ENCODE measurements at places on chromosomes 12 and 14.
A peak's percentile ranks its signal among the peaks of the same experiment; 100 is the strongest.

- DNase-seq: no peak
Measured at GRCh38 chr12:117119592-117120198, 20.5 kb upstream of the TESC start.

DNA sequence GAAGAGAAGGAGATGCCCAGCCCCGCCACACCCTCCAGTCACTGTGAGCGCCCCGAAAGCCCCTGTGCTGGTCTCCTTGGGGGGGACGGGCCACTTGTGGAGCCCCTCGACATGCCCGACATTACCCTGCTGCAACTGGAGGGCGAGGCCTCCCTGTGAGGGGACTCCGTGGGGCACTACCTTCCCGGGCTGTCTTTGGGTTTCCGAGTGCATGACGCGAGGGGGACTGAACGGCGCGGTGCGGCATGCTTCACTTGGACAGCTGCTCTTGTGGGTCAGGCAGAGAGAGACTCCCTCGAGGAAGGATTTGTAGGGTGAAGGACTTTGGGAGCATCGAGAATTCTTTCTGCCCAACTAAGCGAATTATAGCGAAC, 1.1 kb downstream of the CCDC184 start:
- DNase-seq: peak; percentile 21

DNA sequence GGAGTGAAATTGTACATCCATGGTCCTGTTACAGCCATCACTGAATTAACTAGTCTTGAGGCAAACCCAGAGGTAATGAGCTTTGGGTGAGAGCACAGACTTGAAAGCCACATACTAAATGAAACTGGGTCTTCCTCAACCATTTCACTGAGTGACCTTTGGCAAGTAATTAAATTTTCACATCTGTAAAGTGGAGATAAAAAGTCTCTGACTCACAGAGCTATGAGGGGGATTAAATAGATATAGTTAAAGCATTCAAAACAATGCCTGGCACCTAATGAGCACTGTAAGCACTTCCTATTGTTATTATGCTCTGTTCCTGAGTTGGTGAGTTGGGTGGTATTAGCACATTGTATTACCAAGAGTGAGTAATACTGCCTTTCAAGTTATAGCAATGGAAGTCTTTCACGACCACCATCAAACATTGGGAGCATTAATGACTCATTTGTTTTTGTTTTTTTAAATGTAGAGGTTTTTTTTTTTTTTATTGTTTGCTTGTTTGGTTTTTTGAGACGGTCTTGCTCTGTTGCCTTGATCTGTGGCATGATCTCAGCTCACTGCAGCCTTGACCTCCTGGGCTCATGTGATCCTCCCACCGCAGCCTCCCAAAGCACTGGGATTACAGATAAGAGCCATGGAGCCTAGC, 12.5 kb upstream of the STRN3 start:
- no peak for DNase-seq

- DNase-seq: no peak
Measured at GRCh38 chr12:42933461-42934081, 344.0 kb upstream of the PRICKLE1 start.

- DNase-seq: no peak
Measured at GRCh38 chr12:64147011-64147631, 75.0 kb downstream of the KICS2 start.

GRCh38 chr14:64324895-64325294, 30.7 kb upstream of the ESR2 start:
- DNase-seq: no peak

GRCh38 chr12:5008661-5009060, 35.0 kb upstream of the KCNA5 start:
- no peak for DNase-seq

DNA sequence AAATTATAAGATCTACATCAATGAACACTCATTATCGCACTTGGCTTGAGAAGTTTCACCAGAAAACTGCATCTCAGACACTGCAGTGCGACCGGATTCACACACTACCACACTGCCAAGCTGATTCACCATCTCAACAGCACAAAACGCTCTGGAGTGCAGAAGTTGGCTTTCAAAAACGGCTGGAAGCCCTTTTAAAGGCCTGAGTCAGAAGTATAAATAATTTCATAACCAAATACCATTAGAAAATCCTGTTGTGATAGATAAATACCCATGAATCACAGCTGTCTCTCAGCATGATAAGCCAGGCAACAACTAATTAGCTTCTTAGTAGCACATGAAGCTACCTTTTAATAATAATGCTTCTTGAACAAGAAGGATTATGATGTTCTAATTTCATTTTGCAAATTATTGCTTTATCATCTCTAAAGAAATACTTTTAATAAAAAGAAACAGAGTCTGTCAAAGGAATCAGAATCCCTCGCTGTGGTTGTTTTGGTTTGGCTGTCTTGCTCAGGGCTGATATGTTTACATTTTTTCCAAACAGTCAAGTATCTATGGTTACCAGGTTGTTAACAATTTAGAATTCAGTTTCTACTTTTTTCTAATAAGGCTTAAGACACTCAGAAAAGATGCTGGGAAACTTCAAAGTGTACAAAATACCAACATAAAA, 51.2 kb downstream of the SLC2A13 start:
- no peak for DNase-seq

GRCh38 chr12:101995684-101996083, 66.1 kb downstream of the WASHC3 start:
- DNase-seq: no peak

GRCh38 chr12:76777765-76778216, 13.9 kb downstream of the ZDHHC17 start:
- peak; percentile 20 for DNase-seq

- DNase-seq: no peak
Measured at GRCh38 chr14:51546603-51547258, 105.0 kb upstream of the FRMD6 start.

DNA sequence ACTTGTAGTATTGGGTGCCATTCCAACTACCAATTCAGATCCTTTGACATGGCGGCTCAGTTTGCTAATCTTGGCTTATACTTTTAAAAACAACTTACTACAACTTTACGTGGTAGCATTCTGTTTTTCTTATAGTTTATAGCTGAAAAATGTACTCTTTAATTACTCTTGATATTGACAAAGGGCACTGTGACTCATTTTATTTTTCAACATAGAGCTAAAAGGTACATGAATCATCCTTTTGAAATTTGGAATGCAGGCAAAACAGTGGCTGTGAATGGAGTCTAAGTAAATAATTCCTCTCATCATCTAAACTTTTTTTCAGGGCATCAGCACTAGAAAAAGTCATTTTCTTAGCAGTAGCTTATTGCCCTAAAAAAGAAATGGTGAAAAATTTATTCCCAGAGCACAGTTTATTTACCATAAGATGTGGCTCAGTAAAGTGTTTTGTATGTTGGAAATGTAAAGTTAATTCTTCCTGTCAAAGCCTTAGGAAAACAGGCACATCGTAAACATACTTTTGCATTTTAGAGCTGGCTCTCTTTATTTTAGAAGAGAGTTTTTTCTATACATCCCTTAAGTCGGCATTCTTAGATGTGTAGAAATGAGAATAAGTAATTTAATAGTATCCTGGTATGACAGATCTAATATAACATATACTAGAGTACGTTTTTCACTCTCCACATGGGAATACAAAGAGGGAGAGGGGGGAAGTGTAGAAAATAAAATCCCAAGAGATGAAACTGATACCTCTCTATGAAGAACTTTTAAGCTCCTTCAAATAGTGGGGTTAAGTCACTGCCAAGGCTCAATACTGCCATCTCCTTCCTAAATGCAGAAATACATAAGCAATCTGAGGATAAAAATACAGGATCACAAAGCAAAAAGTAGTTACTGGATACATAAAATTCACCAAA, 55.2 kb downstream of the SLC25A21 start:
- DNase-seq: no peak

GRCh38 chr12:92362126-92362525, 216.5 kb upstream of the BTG1 start:
- DNase-seq: no peak

- no peak for DNase-seq
Measured at GRCh38 chr12:93670104-93670503, 7.1 kb upstream of the CRADD start.

DNA sequence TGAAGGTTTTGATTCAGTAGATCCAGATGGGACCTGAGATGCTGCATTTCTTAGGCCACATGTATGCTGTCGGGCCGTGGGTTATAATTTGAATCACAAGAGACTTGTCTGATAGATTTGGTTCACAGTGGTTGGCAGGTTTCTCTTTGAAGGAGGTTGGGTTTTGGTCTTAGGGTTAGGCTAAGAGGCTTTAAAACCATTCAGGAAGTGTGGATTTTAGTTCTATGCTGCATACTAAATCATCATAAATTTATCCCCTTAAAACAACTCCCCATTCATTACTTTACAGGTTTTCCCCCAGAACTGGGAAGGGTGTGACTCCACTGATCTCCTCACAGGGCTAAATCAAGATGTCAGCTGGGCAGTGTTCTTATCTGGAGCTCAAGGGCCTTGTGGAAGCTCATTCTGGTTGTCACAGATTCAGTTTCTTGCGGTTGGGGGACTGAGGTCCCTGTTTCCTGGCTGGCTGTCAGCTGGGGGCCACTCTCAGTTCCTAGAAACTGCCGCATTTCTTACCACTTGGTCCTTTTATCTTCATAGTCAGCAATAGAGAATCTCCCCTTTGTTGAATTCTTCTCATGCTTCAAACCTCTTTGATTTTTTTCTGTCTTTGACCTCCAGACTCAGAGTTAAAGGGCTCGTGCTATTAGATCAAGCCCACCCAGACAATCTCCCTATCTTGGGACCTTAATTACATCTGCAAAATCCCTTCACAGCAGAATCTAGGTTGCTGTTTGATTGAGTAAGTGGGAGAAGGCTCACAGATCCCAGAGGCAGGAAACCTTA, 20.6 kb upstream of the PCNX1 start:
- no peak for DNase-seq

- peak; percentile 26 for DNase-seq
Measured at GRCh38 chr12:53381731-53382630, 2.0 kb downstream of the SP1 start.

GRCh38 chr12:111056618-111057521, 136.5 kb upstream of the MYL2 start:
- peak; percentile 73 for DNase-seq

GRCh38 chr12:118574288-118574687, 197.9 kb downstream of the SUDS3 start:
- no peak for DNase-seq

GRCh38 chr14:60653701-60654161, 4.5 kb upstream of the SIX1 start:
- no peak for DNase-seq

DNA sequence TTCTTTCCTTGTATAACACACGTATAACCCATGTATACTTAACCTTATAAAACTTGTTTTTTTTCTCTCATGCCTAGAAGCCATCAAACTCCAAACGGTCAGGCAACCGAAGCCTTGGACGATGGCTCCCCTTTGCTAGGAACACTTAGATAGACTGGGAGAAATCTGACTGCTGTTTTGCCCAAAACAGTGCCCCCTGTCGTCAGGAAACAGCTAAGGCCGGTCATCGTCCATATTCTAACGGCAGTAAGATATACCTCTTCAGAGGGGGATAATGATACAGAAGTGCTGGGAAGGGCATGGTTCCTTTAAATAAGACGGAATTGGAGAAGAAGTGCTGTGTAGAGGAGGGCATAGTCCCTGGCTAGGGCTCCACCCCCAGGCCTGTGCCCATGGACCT, 130.5 kb downstream of the SLC41A2 start:
- peak; percentile 42 for DNase-seq

- DNase-seq: no peak
Measured at GRCh38 chr12:44143175-44143574, 307.3 kb downstream of the TMEM117 start.

DNA sequence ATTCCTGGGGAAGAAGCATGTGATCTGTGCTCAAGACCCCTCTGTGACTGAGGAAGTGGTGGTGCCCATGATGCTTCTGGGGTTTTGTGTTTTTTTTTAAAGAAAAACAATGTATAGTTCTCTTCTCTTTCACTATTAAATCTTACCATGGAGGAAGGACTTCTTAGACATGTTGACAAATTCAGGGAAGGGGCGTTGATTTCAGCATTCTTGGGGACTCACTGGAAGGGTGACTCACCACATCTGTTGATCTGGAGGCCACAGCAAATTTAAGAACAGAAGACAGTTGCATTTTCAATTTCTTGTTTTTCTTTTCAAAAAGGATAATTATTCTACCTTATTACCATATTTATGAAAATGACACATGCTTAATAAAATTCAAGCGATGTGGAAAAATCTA, 152.9 kb upstream of the RTL1 start:
- no peak for DNase-seq

DNA sequence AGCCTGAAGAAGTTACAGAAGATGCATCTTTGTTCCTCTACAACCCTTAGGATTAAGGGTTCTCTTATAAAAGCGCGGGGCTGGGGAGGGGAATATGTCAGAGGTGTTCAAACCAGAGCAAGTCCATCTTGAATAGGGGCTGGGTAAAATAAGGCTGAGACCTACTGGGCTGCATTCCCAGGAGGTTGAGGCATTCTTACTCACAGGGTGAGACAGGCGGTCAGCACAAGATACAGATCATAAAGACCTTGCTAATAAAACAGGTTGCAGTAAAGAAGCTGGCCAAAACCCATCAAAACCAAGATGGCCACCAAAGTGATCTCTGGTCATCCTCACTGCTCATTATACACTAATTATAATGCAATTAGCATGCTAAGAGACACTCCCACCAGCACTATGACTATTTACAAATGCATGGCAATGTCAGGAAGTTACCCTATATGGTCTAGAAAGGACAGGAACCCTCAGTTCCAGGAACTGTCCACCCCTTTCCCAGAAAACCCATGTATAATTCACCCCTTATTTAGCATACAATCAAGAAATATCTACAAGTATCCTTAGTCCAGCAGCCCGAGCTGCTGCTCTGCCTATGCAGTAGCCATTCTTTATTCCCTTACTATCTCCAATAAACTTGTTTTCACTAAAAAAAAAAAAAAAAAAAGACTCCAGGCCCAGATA, 108.1 kb upstream of the FOXN3 start:
- no peak for DNase-seq

- DNase-seq: no peak
Measured at GRCh38 chr12:20260851-20261250, 107.5 kb upstream of the PDE3A start.

GRCh38 chr14:40268236-40268635, 836.0 kb upstream of the FBXO33 start:
- no peak for DNase-seq

- DNase-seq: no peak
Measured at GRCh38 chr14:68553311-68553710, 239.6 kb downstream of the ZFP36L1 start.

Data from natural killer cell (primary cell).